Stimulated activated CD4-positive, alpha-beta T cell treated with anti-CD3 and anti-CD28 coated beads, Interleukin-15, amount 100 ng/mL, for 24 hours (primary cell): ENCODE measurements at places on chromosomes 3 and 15.

GRCh38 chr3:194470615-194471014 lies 16.2 kb downstream of the ATP13A3 start:
- DNase-seq = no peak

DNA sequence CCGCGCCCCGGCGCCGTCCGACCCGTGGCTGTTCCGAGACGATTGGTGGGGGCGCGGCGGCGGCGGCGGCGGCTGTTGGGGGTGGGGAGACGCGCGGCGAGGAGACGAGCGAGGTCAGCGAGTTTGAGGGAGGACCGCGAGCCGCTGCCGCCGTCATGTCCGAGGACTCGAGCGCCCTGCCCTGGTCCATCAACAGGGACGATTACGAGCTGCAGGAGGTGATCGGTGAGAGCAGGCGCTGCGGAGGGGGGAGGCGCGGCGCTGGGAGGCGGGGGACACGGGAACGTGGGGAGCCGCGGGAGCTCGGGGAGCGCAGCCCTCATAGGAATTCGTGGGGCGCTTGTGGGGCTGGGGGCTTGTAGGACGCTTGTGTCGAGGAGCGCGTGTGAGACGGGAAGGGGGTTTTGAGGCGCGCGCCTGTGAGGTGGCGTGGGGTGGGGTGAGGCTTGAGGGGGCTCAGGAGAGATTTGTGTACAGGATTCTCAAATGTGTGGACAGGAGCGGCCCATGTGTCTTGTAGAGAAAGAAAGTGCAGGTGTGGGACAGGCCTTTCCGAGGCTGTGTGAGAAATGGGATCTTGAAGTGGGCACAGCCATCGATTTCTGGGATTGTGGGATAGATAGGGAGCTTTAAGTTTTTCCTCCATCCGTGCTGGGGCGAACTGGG lies 518 bp downstream of the OXSR1 start:
- DNase-seq = no peak

- DNase-seq = no peak
Measured at GRCh38 chr3:153910387-153910786, 210.8 kb upstream of the ARHGEF26 start.

- DNase-seq = no peak
Measured at GRCh38 chr3:14371573-14372474, 30.6 kb upstream of the SLC6A6 start.

DNA sequence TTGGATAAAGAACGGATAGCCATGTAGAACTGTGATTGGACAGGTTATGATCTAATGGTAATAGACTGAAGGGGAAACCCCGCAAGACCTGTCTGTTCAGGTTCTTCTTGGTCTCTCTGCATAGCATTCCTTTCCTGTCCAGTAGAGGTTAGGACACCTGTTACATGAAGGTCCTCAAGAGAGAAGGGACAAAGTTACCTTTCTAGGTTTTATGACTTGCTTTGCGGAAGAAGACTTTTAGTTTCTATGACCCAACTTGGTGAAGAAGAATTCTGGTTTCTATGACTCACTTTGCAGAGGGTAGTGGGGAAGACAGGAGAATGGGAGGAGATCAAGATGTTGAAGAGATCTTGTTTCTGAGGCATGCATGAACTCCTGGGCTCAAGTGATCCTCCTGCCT lies 97.9 kb upstream of the C3orf80 start:
- DNase-seq = no peak

DNA sequence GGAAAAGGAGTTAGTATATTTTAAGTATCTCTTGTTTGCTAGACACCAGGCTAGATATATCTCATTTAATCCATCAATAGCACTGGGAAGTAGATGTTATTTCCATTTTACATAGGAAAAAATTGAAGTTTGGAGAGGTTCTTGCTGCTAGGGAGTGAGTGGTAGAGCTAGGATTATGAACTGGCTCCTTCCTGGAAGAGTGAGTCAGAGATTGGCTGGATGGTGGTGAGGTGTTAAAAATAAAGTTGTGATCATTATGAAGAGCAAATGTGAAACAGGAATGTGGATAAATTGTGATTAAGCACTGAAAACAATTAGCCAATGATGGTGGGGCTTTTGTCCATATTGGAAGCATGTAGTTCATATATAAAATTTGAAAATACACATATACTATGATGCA lies 234.2 kb downstream of the WNT5A start:
- no peak for DNase-seq

DNA sequence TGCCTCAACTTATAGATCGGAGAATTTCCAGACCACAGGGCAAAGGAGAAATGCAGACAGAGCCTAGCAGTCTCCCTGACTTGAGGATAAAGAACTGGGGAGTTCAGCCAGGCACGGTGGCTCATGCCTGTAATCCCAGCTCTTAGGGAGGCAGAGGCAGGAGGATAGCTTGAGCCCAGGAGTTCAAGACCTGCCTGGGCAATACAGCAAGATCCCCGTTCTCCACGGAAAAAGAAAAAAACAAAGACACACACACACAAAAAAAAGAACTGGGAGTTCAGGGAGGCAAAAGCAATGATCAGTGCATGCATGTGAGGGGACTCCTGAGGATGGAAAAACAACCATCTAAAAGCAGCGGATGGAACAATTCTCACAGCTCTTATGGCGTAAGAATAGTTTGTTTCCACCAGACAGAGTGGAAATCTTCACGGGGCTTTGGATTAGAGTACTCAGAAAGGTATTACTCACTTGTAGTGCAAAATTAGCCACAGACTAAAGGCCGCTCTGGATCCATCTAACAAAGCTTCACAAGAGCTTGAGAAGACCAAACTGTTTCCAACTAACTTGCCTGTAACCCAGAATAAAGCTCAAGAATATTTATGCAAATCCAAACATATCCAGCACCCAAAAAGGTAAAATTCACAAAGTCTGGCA lies 16.3 kb downstream of the SEC11A start:
- peak; percentile 21 for DNase-seq

DNA sequence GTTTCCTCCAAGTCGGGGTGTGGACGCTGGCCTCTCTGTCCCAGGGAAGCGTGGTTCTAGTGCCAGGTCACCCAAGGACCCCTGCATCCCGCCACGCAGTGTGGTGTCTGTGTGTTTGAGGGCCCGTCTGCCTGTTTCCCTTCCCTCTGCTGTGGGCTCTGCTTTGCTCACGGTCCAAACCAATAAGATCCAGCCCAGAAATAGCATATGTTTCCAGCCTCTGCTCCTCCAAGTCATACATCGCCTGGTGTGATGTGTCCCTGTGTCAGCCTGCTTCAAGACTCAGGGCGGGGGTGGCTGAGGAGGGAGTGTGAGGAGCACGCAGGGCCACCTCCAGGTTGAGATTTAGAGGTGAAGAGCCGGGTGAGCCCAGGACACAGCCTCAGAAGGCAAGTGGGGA lies 21.9 kb upstream of the RPL29 start:
- DNase-seq = no peak

DNA sequence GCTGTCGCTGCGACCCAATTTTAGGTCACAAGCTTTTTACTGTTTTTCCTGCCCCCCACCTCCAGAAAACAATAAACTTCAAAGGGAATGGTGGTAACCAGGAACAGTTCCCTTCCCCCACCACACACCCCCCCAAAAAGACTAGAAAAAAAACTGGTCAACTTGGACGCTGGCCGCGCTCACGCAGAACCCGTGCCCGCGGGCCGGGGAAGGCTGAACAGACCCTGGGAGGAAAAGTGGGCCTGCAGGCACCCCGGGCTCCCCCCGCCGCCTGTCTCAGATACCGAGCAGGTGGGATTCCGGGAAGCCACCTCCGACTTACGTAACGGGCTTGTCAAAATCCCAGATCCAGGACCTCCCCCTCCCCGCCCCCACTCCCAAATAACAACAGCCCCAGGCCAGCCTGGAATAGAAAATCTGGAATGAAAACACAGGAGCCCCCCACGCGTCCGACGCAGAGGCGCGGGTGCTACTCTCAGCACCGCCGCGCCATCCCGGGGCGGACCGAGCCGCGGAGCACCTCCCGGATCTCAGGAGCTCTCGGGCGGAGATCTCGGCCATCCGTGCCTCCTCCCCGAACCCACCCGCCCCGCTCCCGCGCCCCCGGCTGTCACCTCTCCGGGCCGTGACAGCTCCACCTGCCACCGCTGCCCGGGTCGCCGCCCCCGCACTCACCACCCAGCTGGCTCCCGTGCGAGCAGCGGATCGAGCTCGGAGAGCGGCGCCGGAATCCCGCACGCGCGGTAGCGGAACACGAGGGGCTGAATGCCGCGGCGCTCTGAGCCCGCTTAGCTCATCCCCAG lies 557 bp downstream of the DENND4A start:
- no peak for DNase-seq

- DNase-seq = no peak
Measured at GRCh38 chr3:16494814-16495431, 18.6 kb downstream of the RFTN1 start.

GRCh38 chr3:134647902-134648760 lies 2.7 kb downstream of the KY start:
- DNase-seq = no peak

- no peak for DNase-seq
Measured at GRCh38 chr15:66966256-66966655, 99.1 kb upstream of the SMAD3 start.

DNA sequence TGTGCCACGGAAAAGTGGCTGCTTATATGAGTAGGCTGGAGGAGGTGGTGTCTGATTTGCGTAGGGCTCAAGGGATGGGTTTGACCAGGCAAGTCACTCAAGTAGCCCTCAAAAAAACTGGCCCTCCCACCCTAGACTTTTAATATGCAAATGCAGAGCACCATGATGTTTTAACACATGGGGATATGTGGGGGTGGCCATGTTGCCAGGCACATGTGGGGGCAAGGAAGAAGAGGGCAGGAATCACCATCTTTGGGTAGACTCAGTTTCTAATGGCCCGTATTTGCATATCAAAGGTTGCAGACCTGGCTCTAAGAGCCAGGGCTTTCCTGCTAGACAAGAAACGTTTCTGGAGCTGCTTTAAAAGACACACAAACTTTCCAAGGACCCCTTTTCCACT lies 307.2 kb upstream of the NDN start:
- DNase-seq = no peak

DNA sequence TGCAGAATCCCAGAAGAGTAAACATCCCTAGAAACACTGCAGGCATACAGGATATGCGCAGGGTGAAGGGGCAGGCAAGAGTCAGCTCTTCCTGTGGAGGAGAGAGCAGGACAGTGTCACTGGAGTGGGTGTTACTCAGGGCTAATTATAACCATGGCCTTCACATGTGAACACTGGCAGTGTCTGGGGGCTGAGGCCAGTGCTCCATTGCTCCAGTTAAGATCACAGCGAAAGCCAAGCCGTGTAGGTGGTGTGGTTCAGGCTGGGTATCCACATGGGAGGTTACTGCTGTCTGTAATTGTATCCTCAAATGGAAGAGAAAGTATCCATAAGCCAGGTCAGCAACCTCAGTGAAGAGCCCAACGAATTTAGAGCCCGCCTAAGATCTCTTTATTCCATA lies 84.6 kb downstream of the MESD start:
- no peak for DNase-seq

DNA sequence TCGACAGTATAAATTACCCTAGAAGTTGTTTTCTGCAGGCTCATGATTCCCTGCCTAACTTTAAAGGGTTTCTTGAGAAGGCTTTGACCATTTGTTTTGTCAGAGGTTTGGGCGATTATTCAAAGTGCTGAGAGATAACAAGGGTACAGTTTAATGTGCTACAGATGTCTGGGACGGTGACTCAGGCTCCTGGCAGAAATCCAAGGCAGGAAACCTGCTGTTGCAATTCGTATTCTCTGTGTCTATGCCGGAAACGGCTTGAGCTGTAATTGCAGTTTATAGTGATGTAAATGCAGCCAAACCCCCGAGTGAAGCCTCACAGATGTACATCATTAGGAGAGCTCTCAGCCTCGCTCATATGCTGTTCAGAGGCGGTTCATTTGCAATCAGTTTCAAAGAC lies 65.6 kb downstream of the SYNPR start:
- peak; percentile 62 for DNase-seq

- DNase-seq = no peak
Measured at GRCh38 chr3:99780749-99781148, 36.9 kb upstream of the CMSS1 start.

DNA sequence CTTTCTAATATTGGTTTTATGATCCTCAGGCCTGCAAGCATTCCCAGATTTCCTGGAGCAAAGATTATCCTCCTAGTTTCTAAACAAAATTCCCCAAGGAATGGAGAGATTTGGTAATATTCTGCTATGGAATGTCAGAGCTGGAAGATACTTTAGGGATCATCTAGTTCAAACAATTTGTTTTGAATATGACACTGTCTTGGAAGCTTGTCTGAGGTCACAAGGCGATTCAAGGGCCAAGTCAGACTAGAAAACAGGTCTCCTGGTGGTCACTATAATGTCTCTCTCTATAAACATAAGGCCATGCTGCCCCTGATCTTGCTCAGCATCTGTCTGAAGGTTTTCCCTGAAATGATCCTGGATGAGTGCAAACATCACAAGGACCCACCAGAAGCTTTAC lies 143.4 kb upstream of the BCL6 start:
- no peak for DNase-seq

DNA sequence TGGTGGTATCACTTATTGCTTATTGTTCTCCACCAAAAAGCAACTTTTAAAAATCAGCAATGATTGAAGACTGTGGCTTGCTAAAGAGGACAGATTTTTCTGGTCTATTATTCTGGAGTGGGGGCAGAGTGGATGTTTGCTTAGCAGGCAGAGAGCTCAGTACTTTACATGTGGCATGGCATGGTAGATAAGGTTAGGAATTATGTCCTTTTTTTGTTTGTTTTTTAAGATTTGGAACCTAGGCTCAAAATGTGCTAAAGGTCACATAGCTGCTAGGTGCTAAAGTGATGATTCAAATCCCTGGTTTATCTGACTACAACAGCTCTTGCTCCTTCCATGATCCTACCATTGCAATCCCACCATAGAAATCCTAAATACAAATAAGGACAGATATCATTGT lies 331.0 kb upstream of the ADAMTS9 start:
- DNase-seq = no peak

DNA sequence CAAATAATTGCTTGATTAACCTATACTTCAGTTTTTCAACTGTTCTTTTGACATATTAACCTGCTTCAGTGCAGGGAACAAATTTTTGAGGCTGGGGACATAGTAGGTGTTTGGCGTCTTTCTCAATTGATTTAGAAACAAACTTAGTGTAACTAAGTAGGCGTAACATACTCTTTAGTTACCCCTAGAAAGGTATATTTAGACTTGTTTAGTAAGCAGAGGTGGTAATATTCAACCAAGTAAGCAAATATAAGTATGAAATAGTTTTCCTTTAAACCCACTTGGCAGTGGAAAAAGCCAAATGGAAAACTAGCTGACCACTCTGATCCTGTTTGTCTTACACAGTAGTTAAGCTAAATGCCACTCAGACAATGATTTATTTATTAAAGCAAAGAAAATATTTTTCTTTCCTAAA lies 113.2 kb downstream of the MBNL1 start:
- no peak for DNase-seq

DNA sequence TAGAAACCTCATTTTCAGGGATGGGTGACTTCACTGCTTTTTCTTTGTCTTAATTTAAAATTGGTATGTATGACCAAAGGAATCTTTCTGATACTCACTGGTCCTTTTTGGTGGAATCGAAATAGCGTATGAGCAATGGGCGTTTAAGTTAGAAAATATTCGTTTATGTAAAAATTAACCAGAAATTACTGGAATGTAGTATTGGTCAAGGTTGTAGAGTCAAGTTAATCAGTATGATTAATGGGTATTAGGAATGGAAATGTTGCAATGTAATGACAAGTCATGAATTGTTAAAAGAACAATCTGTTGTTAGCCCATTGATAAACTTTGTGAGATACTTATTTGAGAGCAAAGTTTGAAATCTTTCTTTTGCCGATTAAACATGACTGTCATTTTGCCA lies 36.9 kb downstream of the AKAP13 start:
- DNase-seq = no peak
